Endothelial cell (in vitro differentiated cells): ENCODE measurements at places on chromosomes 2 and 18.

DNA sequence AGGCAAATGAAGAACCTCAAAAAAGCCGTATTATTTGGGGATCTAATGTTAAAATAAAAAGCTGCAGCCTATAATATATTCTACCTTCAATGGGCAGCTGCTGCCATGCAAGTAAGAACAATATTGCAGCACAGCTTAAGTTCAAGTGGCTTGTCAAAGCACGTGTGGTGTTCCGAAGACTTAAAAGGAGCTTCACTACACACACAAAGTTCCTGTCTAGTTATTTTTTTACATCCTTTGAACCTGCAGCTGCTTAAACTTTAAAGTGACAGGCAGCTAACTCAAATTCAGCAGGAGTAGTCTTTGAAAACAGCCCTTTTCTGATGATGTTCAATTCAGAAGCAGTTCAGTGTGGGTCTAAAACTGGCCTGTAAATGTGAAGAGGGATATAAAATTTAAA lies 85.8 kb upstream of the XIRP2 start:
- no peak for DNase-seq

DNA sequence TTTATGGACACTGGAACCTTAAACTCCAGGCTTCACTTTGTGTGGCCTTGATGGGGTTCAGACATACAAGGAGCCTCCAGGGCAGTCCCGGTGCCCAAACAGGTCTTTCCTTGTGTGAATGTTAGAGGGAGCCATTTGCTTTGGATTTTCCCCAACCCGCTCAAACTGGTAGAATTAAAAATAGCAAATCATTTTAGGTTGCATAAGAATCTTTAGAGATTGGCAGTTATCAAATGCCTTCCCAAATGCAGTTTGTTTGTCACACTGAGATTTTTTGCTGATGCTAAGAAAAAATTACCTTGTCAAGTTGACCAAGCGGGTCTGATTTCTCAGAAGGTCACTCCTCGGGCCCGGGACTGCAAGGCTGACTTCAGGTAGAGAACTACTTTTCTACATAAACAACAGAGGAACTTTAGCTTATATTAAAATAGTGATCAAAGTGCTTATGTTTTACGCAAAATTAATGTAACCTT lies 36.4 kb downstream of the ATP6V1C2 start:
- no peak for DNase-seq

DNA sequence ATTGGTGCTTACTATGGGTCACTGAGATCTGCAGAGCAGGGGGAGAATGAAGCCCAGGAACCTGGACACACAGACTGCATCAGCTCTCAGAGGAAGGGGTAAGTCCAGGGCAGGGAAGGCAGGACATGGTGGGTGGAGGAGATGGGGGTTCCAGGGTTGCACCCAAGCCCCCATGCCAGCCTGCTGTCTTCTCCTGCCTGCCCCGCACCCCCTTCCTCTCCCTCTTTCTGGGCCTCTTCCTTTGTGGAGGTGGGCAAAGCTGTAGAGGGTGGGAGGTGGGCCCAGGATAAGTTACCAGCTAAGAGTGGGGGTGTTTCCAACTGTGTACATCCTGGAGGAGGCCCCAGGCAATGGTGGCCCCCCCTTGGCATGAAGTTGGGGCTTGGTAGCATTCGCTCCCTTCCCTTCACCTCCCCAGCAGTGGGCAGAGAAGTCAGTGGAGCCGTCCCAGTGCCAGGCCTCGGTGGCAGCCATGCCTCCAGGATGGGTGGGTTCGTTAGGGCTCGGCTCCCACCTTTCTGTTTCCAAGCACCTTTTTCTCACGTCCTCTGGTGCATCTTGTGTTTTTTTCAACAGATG lies 132.2 kb downstream of the CLIP4 start:
- DNase-seq = no peak

GRCh38 chr18:70430501-70431173 lies 141.8 kb downstream of the SOCS6 start:
- DNase-seq = no peak

DNA sequence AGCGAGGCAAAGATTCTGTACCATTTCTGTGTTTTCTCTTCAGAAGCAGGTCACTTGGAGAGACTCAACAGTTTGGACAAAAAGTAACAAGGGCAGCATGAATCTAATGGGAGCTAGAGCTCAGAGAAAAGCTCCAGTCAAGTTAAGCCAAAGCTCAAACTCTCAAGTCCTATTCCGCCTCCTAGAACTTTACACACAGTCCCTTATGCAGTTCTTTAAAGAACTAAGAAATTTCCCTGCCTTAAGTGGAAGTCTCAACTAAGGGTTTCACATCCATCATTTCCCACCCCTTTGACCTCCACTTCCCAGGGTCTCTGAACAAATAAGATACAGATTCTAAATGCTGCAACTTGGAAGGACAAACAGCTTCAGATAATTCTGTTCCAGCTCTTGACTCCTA lies 121.3 kb upstream of the RNU4ATAC start:
- no peak for DNase-seq

GRCh38 chr2:1430491-1430890 lies 17.2 kb downstream of the TPO start:
- DNase-seq = no peak

DNA sequence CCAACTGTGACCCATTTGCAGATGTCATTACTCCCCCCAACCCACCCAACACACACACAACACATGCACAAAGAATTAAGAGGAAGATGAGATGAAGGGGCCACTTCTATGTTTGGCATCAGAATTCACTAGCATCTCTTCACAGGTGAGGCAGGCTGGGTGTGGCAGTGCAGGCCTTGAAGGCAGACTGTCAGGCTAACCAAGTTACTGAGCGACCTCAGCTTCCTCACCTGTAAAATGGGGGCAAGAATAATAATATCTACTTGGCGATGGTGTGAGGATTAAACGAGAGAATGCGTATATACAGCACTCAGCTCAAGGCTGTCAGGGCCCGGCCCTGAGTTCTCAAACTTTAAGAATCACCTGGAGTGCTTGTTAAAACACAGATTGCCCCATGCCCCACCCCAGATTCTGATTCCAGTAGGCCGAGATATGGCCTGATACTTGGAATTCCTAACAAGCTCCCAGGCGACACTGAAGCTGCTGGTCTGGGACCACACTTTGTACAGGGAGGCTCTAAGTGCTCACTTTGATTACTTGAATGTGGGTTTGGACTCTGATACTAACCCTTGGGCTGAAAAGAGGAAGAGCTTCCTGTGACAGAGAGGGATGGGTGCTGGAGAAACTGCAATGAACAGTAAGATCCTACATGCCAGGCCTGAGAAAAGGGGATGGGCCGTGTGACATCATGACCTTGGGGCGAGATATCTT lies 1.1 kb downstream of the ACTG2 start:
- DNase-seq = no peak

GRCh38 chr2:65096948-65097347 lies 33.0 kb downstream of the RAB1A start:
- no peak for DNase-seq
